Islet precursor cell (in vitro differentiated cells): ENCODE measurements at places on chromosomes 3 and 15.

- DNase-seq, result no peak
Measured at GRCh38 chr3:186152889-186153292, 44.0 kb upstream of the ETV5 start.

GRCh38 chr3:78258798-78259197, 1218.9 kb downstream of the ROBO2 start:
- peak; percentile 56 for DNase-seq

DNA sequence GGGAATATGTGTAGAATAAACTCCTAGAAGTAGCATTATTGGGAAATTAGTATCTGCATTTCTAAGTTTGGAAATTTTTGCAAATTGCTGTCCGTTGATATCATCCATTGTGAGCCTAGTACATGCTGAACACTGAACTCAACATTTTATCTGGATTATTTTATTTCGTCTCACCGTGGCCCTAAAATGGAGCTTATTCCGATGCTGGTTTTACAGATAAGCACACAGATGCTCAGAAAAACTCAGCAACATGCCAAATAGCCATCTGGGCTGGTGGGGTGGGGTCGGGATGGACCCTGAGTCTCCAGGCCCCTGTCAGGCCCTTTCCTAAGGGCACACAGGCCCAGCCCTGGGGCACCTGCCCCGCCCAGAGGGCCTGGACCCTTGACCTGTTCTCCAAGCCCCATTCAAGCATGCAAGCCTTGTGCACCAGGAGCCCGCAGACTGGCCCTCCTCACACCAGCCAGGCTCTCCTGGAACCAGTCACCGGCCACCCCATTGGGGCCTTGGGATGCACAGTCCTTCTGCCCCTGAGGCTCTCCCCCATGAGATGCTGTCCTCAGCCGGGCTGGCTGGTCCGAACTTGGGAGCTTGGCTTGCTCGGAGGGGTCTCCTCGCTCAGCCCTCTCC, 20.7 kb upstream of the KLF13 start:
- DNase-seq, result no peak

GRCh38 chr3:46898321-46899150, 21.0 kb downstream of the PTH1R start:
- no peak for DNase-seq

DNA sequence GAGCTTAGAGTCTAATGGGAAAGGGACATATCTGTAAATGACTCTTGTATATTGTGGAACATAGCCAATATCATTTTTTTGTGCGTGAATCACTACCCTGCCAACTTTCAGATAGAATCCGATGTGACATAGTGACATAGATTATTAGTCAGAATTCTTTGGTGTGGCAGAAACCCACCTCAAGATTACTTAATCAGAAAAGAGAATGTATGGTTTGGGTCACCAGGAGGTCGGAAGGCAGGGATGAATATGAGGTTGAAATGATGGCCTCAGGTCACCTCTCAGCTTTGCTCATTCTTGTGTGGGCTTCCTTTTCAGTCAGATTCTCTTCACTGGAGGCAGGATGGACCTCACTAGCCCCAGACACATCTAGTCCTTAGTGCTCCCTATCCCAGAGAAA, 41.4 kb downstream of the SNAPC5 start:
- no peak for DNase-seq

DNA sequence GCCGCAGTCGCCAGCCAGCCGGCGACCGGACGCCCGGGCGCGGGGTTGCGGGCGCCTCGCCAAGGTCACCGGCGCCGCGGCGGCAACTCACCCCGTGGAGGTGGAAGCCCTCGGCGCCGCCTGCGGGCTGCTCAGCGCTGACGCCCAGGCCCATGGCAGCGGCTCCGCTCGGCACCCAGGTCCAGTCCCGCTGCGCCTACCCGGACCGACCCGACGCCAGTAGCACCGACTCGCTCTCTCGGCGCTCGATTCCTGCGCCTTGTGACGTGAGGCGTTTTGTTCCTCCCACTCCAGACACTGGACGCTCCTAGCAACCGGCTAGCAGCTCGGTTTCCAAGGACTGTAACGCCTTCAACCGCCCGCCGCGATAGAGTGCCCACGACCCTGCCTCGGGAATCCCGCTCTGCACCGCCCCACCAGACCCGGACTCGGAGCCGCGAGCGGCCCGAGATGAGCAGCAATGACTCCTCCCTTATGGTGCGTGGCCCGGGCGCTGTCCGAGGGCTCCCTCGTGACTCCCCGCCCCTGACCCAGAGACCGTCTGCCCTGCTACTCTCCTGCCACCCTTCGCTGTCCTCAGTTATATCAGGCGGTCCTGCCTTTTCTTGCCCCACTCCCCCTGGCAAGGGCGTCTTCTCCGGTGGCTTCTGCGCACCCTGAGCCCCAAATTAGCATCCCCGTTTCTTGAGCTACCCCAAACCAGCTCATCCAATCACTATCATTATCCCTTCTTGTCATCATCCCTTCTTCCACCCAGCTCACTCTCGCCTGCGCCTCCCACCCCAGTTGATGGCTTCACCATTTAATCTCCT, at the start of the genes GORASP1 and TTC21A:
TSS of gene GORASP1 (minus strand) at position 240 of the 812 bp plus-strand sequence. CDS start at position 154, 86 bp downstream.
TSS of gene TTC21A (plus strand) at position 293 of the 812 bp plus-strand sequence. CDS start at position 451, 158 bp downstream.
- peak; percentile 94 for DNase-seq

GRCh38 chr3:169083163-169083562, 580.3 kb downstream of the MECOM start:
- no peak for DNase-seq

GRCh38 chr15:80246425-80246894, 5.6 kb downstream of the CTXND1 start:
- DNase-seq, result no peak

- DNase-seq, result peak; percentile 65
Measured at GRCh38 chr15:88804257-88804656, 1.0 kb downstream of the ACAN start.

GRCh38 chr15:76296849-76297248, 14.4 kb downstream of the ETFA start:
- DNase-seq, result no peak

- no peak for DNase-seq
Measured at GRCh38 chr3:59456852-59457485, 407.1 kb upstream of the CFAP20DC start.

- DNase-seq, result peak; percentile 87
Measured at GRCh38 chr3:157128771-157129681, 30.9 kb downstream of the CCNL1 start.

GRCh38 chr3:168974617-168975403, 688.7 kb downstream of the MECOM start:
- no peak for DNase-seq

- no peak for DNase-seq
Measured at GRCh38 chr3:138066383-138066782, 49.0 kb downstream of the DZIP1L start.

- DNase-seq, result no peak
Measured at GRCh38 chr3:13583251-13584180, 34.6 kb downstream of the FBLN2 start.

DNA sequence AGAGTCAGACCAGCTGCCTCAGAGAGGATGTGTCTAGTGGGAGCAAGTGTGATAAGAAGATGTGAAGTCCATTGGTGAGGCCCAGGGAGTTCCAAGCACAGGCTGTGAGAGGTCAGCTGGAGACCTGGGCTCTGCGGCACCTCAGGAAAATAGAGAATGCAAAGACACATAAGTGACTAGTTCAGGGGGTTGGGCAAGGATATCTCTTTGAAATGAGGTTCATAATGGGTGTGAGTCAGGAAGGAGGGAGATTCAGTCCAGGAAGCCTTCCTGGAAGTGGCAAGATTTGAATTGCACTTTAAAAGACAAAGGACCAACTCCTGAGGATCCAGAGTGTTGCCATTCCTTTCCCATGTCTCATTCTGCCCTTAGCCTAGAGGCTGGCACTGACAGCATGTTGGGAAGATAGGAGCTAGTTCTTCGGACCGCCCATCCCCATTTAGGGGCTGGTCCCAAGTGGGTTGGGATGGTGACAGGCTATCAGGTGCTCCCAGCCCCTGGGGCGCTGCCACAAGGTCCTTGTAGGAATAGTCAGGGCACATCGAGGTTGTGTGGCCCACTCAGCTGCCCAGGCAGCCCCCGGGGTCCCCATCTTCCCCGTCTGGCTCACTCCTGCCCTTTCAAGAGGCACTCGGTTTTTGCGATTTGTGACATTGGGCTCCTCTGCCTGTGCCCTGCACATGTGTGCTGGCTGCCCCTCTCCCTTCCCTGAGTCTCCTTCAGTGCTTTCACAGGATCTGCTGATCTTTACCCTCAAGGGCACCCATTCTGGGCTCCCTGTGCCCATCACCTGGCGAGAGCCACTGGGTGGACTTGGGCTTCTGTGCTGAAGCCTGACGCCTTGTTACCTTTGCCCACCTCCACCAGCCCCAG, 23.7 kb downstream of the ESYT3 start:
- DNase-seq, result peak; percentile 45

GRCh38 chr3:4271834-4272233, 31.3 kb upstream of the SETMAR start:
- no peak for DNase-seq

- no peak for DNase-seq
Measured at GRCh38 chr3:113867506-113867905, 28.9 kb downstream of the GRAMD1C start.

GRCh38 chr3:172777901-172778300, 27.4 kb downstream of the ECT2 start:
- DNase-seq, result no peak

DNA sequence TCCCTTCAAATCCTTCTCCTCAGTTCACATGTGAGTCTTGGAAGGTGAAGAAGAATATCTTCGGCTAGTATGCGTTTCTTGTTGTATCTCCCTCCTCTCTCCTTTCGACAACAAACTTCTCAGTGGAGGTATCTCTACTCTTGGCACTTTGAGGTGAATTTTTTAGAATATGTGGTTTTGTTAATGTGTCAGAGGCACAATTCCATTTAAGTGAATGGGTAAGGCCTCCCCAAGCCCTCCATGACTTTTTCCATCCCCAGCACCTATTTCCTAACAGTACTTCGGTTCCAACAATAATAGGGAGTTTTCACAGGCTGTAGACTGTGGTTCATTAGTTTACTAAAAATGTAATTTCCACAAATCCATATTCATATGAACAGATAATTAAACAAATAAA, 74.2 kb downstream of the TM4SF4 start:
- no peak for DNase-seq

DNA sequence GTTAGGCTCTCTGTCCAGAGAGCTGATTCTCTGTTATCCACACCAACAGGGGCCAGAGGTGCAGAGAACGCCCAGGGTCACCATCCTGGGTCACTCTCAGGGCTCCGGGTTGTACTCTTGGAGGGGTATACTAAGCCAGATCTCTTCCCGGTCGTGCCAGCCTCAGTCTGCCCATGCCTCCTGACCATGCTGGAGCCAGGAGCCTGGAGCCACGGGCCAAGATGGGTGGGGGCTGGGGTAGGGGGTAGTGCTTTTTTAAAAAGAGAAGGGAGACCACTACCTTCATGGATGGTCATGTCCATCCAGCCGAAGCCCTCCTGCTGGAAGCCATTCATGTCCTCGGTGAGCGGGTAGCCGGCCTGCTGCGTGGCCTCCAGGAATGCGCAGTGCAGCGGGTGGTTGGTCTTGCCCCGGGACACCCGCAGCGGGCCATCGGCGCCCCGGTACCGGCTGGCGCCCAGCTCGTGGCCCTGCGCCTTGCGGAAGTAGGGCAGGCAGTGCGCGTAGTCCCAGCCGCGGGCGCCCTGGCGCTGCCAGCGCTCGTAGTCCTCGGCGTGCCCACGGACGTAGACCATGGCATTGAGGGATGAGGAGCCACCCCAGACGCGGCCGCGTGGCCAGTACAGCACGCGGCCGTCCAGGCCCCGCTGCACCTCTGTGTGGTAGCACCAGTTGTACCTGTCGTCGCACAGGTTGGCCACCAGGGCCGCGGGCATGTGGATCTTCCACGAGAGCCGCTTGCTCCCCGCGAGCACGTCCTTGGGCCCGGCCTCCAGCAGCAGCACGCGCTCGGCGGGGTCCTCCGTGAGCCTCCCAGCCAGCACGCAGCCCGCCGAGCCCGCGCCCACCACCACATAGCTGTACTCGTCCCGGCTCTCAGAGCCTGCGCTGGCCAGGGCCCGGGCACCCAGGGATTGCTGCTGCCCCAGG, 22.9 kb downstream of the CHDH start:
- DNase-seq, result peak; percentile 42

DNA sequence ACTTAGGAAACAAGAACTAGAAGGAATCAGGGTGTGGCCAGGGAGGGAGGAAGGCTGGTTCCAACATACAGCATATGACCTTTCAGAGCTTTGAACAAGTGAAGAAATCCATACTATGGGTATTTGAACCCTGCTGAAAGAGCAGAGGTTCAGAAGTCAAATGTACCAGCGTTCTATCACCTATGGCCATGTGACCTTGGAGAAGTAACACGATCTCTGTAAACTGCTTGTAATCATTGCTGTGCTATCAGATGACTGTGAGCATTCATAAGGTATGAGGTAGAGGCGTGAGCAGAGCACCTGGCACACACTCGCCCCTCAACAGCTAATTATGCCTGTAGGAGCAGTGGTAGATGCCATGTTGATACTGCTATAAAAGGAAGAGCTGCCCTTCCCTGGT, 55.2 kb downstream of the KLHL6 start:
- peak; percentile 35 for DNase-seq

DNA sequence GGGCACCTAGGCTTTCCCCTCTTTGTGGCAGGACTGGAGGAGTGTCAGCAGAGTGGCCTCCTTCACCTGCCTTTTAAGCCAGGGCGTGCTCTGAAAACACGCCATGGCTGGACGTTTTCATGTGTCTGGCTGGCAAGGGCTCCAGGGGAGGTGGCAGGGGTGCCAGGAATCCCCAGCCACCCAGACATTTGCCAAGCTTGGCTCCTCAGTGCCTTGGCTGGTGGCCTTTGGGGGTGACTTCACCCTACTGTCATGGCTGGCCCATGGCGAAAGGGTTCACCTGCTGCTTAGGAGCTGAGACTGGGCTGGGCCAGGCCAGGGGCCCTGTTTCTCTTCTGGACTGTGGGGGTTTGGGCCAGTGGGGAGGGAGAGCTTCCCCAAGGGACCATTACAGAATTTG, 17.6 kb downstream of the KLF13 start:
- no peak for DNase-seq

DNA sequence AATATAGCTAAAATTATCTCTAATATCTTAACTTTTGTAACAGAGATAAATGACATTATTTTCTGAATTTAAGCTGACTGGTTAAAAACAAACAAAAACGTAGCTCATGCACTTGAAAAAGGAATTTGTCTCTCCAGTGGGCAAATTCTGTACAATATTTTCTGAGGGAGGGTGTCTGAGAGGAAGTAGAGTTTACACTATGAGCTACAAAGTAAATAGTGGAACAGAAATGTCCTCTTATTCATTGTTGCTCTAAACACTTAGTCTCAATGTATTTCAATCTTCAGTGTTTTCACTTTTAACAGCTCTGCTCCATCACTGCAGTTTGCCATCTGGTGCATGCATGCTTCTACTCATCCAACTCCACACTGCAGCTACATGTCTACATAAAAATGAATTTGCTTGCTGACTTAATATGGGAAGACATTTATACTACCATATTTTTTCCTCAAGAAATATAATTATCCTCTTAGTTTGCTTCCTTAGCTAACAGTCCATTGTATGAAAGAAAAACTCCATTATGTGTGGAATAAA, 817.4 kb upstream of the LMCD1 start:
- no peak for DNase-seq

DNA sequence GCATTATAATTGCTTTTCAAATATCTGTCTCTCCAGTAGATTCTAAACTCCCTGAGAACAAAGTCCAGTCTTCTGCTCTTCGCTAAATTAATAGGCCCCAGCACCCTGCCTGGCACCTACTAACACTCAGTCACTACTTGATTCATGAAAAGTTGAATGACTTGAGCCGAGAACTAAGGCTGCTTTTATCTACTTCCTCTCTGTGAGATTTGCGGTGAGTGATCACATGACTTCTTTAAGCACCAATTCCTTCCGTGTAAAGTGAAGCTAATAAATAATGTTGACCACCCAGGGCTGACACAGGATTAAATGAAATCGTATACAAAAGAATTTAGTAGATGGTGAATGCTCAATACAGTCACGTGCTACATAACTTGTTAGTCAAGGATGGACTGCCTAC, 44.6 kb upstream of the PGPEP1L start:
- peak; percentile 8 for DNase-seq
